Gastrocnemius medialis (tissue), 4 donors: ENCODE measurements at places on chromosomes 16 and 17. TPM values are rescaled to one million over a fixed set of nuclear protein-coding genes. Genes with fewer than 3 reads are reported as not detected.

- H3K4me3 ChIP-seq: no peak overlapping the region
- no peak overlapping the region for H3K27ac ChIP-seq
- no peaks in the 10 kb centered on the region for H3K36me3 ChIP-seq
- no peak for DNase-seq
Observed at GRCh38 chr16:22691335-22691734, 122.6 kb upstream of the HS3ST2 start.

- no peak for DNase-seq
- H3K4me3 ChIP-seq: no peak overlapping the region
- H3K27me3 ChIP-seq: no peaks in the 10 kb centered on the region
- no peaks in the 10 kb centered on the region for H3K36me3 ChIP-seq
Observed at GRCh38 chr16:74224828-74225612, 71.6 kb upstream of the PSMD7 start.

GRCh38 chr17:34363183-34363661, at the start of gene CCL1:
CCL1 (minus strand) TSS chr17:34363233; CDS start chr17:34363161, 72 bp downstream.
- DNase-seq: no peak
- no peaks in the 10 kb centered on the region for H3K27me3 ChIP-seq
- H3K36me3 ChIP-seq: no peaks in the 10 kb centered on the region
- H3K27ac ChIP-seq: no peak within 1 kb of the TSS

DNA sequence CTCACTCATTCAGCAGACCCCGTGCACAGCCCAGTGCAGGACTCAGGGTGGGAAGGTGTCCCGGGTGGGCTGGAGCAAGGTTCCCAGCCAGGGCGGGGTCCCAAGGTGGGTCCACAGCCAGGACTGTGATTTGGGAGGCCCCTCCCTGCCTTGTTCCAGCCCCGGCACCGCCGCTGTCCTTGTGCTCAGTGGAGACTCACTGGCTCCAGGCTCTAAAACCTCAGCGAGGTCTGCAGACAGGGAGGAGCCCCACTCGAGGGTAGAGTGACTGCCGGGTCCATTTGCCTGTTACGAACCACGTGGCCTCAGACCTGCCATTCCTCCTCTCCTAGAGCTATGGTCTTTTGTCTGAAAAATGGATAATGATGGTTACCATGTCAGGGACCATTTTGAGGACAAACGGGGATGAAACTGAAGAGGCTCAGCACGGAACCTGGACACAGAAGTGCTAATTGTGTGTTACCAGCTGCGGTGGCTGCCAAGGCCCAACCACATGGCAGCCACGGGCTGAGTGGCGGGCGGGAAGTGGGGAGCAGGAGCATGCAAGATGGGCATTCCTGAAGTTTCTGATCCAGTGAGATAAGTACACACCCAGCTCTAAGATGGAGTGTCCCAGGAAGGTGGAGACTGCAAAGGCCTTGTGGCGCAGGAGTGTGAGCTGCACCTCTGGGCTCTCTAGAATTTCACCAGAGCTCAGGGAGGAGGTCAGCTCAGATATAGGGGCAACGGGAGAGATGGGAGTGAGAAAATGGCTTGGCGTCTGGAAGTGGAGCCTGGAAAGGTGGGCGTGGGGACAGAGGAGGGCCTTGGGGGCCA, 317.6 kb downstream of the SEC14L1 start:
- no peak overlapping the region for H3K27ac ChIP-seq
- H3K4me3 ChIP-seq: no peak overlapping the region
- DNase-seq: no peak
- peaks cover 37% of the 10 kb centered on the region for H3K4me1 ChIP-seq
- no peaks in the 10 kb centered on the region for H3K27me3 ChIP-seq
- no peaks in the 10 kb centered on the region for H3K36me3 ChIP-seq

Gene CDH15
- total RNA-seq: 49.4 TPM

DNA sequence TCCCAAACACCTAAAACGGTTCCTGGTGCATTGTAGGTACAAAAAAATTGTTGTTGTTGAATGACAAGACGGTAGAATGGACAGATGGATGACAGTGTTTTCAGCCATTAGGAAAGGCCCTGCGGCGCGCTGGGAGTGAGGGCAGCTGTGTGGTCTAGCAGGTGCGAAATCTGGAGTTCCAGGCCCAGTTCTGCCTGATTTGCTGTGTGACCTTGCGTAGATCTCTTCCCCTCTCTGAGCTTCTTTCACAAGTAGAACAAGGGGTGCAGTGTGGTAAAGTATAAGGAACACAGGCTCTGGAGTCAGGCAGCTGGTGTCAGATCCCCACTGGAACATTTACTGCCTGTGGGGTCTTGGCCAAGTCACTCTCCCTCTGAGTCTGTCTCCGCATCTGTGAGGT, 25.3 kb downstream of the SPNS2 start:
- peak overlapping the region; percentile 56 for H3K27ac ChIP-seq
- H3K27me3 ChIP-seq: no peaks in the 10 kb centered on the region
- no peak for DNase-seq
- H3K4me1 ChIP-seq: peaks cover 8% of the 10 kb centered on the region
- H3K36me3 ChIP-seq: no peaks in the 10 kb centered on the region
- no peak overlapping the region for H3K4me3 ChIP-seq

Gene PIMREG
- total RNA-seq: not detected

Gene SLC2A4
- total RNA-seq: 148 TPM

DNA sequence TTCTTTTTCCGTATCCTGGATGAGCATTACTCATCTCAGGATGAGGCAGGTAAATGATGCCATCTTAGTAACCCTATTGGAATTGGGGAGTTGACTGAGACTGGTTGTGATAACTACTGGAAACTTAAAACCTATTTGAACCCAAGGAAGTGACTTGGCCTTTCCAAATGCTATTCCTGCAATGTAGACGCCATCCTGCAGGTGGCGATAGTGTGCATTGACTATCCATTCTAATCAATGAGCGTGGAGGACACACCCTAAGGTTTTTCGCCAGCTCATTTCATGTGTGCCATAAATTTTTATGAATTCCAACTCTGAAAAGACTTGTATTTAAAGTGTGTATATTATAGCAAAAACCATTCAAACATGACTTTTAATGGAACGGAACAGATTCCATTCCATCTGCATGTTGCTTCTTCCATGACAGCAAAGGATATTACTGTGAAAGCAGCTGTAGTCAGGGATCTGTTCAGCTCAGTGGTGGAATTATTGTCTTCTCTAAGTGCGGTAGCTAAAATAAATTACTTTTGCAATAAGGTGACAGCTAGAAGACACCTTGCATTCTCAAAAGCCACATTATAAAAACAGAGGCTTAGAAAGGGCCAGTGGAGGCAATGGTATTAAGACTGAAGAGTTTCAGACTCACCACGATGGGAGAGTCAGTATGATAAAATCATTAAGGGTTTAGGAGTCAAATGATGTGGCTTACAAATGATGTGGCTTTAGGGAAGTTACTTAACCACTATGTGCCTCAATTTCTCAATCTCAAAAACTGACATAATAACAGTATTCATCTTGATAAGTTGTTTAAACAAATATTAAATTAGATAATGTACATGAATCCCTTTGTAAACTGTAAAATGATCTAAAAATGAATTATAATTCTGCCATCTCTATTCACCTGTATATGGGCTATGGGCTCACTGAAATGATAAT, 55.5 kb downstream of the SYT17 start:
- no peak overlapping the region for H3K27ac ChIP-seq
- no peaks in the 10 kb centered on the region for H3K36me3 ChIP-seq
- H3K27me3 ChIP-seq: no peaks in the 10 kb centered on the region
- H3K4me1 ChIP-seq: no peaks in the 10 kb centered on the region
- H3K4me3 ChIP-seq: no peak overlapping the region

Gene FGF11
- total RNA-seq: 7.4 TPM

DNA sequence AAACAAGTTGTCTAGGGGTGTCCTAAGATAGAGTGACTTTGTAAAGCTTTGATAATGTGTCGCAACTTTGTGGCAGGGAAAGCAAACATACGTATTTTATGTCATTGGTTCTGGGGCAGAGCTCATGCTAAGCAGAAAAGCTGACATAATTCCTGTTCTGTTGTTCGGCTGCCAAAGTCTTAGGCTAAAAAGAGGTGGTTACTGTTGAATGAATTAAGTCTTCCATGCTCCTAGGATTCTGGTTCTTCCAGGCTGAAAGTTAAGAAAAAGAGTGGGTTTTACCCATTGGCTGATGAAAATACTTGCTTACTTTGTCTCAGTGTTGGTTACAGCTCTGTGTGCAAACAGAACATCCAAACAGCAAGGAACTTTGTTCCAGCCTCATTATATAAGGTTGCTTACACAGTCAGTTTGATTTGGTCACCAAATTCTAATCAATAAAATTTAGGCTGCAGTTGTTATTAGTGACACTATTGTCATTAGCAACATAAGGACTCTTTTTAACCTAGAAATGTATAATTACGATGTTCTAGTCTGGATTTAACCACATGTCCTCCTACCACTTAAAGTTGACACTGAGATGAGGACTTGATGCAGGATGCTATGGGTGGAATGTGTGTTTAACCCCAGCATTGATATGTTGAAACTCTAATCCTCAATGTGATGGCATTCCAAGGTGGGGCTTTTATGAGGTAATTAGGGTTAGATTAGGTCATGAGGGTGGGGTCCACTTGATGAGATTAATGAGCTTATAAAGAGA, 114.0 kb upstream of the GOT2 start:
- no peaks in the 10 kb centered on the region for H3K4me1 ChIP-seq
- no peak overlapping the region for H3K27ac ChIP-seq
- no peak for DNase-seq
- H3K4me3 ChIP-seq: no peak overlapping the region
- no peaks in the 10 kb centered on the region for H3K27me3 ChIP-seq
- H3K36me3 ChIP-seq: no peaks in the 10 kb centered on the region

Gene ADAD2
- total RNA-seq: not detected

DNA sequence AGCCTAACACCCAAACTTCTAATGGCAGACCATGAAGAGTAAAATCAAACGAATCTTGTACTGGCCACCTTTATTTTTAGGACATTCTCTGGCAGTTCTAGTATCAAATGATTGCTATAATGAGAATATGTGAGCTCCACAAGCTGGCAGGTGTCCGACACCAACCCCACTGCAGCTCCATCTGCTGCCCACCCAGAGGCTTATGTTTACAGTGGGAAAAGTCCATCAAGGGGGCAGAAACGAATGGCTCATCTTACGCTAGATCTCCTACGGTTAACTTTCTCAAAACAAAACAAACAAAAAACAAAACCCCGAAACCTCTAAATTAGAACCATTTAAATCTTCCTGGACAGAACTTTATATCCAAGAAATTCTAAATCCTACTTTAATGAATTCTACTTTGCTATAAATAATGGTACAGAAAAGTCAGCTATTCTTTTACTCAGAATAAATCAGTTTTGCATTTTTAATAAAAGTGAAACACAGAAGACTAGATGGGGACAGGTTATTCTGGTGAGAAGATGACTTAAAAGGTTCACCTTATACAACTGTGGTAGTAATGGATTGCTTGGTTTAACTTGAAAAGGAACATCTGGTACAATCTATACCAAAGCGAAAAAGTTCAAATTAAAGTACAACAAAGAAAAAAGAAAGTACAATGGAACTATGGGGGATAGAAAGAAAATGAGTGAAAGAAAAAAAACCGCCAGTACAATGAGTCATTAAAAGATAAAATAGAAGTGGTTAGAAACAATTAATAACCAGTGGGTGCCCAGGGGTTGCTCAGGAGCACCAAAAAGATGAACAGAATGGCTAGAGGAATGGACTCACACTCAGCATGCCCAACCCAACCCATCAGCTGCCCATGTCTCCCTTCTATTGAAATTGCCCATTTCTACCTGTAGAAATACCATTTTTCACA, 40.2 kb downstream of the GRB2 start:
- no peak for DNase-seq
- no peaks in the 10 kb centered on the region for H3K27me3 ChIP-seq
- no peaks in the 10 kb centered on the region for H3K36me3 ChIP-seq
- no peak overlapping the region for H3K27ac ChIP-seq

GRCh38 chr17:33550261-33550660, 257.2 kb upstream of the ASIC2 start:
- DNase-seq: no peak
- no peaks in the 10 kb centered on the region for H3K4me1 ChIP-seq
- no peaks in the 10 kb centered on the region for H3K36me3 ChIP-seq
- H3K27me3 ChIP-seq: no peaks in the 10 kb centered on the region
- no peak overlapping the region for H3K27ac ChIP-seq

DNA sequence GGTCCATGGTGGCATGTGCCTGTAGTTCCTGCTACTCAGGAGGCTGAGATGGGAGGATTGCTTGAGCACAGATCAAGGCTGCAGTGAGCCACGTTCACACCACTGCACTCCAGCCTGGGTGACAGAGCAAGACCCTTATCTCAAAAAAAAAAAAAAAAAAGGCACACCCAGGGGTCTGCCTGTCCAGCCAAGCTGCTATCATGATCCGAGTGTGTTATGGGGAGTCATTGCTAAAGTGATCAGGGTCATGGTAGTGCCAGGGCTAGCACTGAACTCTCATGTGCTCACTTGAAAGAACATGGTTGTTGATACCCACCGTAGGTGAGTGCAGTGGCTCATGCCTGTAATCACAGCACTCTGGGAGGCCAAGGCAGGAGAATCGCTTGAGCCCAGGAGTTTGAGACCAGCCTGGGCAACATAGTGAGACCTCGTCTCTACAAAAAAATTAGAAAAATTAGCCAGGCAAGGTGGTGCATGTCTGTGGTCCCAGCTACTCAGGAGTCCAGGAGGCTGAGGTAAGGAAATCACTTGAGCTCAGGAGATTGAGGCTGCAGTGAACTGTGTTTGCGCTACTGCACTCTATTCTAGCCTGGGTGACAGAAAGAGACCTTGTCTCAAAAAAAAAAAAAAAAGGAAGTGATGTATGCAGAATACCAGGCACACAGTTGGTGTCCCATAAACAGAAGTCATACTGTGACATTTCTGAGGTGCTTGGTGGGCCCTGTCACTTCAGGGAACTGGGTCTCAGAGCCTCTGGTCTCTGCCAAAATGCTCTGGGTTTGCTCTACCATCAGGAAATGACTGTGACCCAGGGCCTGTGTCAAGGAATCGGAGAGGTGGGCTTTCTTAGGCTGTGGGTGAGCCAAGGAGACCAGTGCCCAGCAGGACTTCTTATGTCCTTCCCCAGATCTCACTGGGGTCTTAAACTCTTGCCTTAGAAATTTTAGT, 2.2 kb downstream of the PRM1 start:
- no peaks in the 10 kb centered on the region for H3K36me3 ChIP-seq
- H3K4me1 ChIP-seq: no peaks in the 10 kb centered on the region
- no peak overlapping the region for H3K27ac ChIP-seq
- DNase-seq: no peak

DNA sequence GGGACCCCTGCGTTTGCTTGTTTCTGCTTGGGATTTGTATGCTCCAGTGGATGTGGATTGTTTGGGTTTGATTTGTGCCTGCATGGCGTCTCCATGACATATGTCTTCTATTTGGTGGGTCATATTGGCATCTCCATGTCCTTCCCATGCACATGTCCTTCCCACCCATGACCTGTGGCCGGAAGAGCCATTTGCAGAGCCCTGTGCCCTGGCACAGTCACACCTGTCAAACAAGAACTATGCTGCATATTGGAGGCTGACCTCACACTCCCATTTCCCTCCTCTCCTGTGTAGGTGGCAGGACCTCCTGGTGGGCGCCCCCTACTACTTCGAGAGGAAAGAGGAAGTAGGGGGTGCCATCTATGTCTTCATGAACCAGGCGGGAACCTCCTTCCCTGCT, 15.8 kb downstream of the ITGA3 start:
- no peak overlapping the region for H3K4me3 ChIP-seq
- H3K36me3 ChIP-seq: peaks cover 44% of the 10 kb centered on the region
- no peaks in the 10 kb centered on the region for H3K27me3 ChIP-seq
- no peak overlapping the region for H3K27ac ChIP-seq
- peaks cover 16% of the 10 kb centered on the region for H3K4me1 ChIP-seq

- H3K27ac ChIP-seq: peak overlapping the region; percentile 83
- no peaks in the 10 kb centered on the region for H3K27me3 ChIP-seq
- peaks cover 50% of the 10 kb centered on the region for H3K4me1 ChIP-seq
- no peaks in the 10 kb centered on the region for H3K36me3 ChIP-seq
Observed at GRCh38 chr16:48535831-48536613, 74.0 kb downstream of the N4BP1 start.

Gene GFAP
- not detected for total RNA-seq

Gene PDK2
- 335 TPM for total RNA-seq

Gene KRTAP4-1
- total RNA-seq: not detected
